Endothelial cell (in vitro differentiated cells): ENCODE measurements at places on chromosomes 11 and 22.

GRCh38 chr22:22226448-22227187 lies 18.0 kb upstream of the VPREB1 start:
- peaks cover 3% of the 10 kb centered on the region for H3K27me3 ChIP-seq
- H3K27ac ChIP-seq, result no peak overlapping the region
- DNase-seq, result no peak
- H3K4me3 ChIP-seq, result no peak overlapping the region

DNA sequence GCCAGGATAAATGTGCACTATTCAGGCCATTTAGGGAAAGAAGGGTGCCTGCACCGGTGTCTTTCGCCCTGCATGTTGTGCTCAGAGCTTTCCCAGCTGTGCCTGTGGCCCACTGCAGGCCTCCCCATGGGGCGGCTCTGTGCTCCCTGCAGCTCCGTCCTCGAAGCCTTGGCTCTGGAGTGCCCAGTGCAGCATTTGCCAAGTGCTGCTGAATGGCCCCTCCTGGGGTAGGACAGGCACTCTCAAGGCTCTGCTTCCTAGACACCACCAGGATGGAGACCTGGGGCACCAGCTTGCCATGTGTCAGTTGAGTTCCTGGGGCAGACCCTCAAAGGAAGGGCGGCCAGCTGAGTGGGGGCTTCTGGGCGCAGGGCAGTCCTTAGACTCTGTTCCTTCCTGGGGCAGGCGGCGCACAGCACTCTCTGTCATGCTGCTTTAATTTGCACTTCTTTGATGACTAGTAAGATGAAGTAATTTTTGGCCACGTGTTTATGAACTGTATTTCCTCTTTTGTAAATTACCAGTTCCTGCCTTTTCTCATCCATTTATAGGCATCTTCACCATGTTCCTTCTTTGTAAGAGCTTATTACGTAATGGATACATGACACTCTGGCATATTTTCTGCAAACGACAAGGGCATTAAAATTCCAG lies 32.1 kb upstream of the GNB1L start:
- DNase-seq, result no peak
- H3K27me3 ChIP-seq, result peaks cover 21% of the 10 kb centered on the region
- H3K36me3 ChIP-seq, result no peaks in the 10 kb centered on the region
- peaks cover 22% of the 10 kb centered on the region for H3K4me1 ChIP-seq
- H3K27ac ChIP-seq, result no peak overlapping the region

DNA sequence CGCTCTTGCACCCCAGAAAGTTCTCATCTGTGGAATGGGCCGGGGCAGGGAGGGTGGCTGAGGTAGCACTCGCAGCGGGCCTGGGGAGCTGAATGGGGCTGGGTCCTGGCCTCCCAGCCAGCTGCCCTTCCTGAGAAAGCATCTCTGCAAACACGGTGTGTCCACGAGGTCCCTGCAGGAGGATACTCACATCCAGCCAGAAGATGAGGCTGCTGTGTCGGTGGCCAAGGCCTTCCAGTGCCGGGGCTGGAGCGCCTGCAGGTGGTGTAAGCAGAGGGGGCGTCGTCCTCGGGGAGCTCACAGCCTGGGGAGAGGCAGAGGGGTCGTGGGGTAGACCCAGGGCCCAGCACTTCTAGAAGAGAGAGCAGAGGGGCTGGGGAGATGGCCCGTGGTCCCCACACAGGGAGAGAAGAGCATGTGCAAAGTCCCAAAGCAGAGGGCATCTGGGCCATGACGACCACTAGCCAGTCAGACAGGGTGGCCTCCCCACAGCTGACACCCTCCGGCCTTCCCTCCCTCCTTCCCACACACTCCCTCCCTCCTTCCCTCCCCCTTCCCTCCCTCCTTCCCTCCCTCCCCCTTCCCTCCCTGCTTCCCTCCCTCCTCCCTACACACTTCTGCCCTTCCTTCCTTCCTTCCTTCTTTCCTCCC lies 97.9 kb downstream of the WNT7B start:
- H3K27ac ChIP-seq, result no peak overlapping the region
- no peak overlapping the region for H3K4me3 ChIP-seq
- DNase-seq, result no peak
- H3K4me1 ChIP-seq, result peaks cover 3% of the 10 kb centered on the region

DNA sequence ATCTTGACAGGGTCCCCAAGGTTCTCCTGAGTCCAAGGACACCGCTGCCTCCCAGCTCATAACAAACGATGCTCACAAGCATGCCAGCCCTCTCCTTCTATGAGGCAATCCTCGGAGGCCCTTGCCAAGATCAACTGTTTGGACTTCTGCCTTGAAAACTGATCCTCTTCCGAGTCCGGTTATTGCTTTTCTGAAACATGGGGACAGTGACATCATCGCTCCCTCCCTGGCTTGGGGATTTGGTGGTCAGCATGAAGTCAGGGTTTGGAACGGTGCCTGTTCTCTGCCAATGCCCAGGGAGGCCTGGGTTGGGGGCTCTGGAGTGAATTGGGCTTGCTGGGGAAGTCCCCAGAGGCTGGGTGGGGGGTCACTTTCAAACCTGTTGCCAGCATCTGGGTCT lies 149.3 kb downstream of the FBXO7 start:
- no peak overlapping the region for H3K4me3 ChIP-seq
- no peak for DNase-seq
- peak overlapping the region; percentile 99 for H3K27ac ChIP-seq
- peaks cover 5% of the 10 kb centered on the region for H3K36me3 ChIP-seq
- H3K4me1 ChIP-seq, result peaks cover 46% of the 10 kb centered on the region

GRCh38 chr11:77287136-77287535 lies 14.3 kb downstream of the GDPD4 start:
- DNase-seq, result no peak
- H3K36me3 ChIP-seq, result no peaks in the 10 kb centered on the region
- no peak overlapping the region for H3K27ac ChIP-seq
- peaks cover 1% of the 10 kb centered on the region for H3K27me3 ChIP-seq

DNA sequence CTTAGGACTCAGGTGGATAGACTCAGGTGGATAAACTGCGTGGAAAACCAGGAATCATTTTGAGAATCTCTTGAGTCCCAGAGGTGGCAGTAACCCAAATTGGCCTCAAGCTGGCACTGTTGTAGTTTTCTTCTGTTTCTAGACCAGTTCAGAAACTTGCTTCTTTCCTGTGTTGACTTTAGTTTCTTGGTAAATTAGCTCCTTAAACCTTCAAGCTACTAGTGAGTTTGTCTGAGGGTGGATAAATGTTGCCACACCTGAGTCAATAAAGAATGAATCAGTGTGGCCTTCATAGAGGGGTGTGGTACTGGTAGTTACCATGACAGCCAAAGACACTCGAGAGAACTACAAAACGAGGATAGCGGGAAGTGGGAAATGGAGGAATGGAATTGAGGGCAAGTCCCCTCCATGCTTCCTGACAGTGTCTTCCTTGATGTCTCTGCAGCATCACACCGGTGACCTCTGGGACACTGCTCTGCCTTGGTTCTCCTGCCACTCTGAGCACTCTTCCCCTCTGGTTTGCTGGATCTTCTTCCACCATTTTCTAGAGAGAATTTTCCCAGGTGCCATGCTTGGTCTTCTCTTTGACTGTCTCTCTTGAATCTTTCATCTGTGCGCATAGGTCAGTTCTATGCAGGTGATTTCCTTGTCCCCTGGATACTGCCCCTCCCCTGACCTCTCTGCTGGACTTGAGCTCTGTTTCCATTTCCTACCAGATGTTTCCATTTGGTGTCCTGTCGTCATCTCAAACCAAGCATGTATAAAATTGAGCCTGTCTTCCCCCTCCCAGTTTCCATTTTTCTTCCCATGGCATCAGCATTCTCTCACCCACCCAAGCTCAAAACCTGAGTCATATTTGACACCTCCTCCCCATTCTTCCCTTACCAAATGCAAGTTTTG lies 7.2 kb downstream of the POLD4 start:
- peaks cover 3% of the 10 kb centered on the region for H3K27me3 ChIP-seq
- peaks cover 56% of the 10 kb centered on the region for H3K4me1 ChIP-seq
- no peak overlapping the region for H3K4me3 ChIP-seq
- no peaks in the 10 kb centered on the region for H3K36me3 ChIP-seq

DNA sequence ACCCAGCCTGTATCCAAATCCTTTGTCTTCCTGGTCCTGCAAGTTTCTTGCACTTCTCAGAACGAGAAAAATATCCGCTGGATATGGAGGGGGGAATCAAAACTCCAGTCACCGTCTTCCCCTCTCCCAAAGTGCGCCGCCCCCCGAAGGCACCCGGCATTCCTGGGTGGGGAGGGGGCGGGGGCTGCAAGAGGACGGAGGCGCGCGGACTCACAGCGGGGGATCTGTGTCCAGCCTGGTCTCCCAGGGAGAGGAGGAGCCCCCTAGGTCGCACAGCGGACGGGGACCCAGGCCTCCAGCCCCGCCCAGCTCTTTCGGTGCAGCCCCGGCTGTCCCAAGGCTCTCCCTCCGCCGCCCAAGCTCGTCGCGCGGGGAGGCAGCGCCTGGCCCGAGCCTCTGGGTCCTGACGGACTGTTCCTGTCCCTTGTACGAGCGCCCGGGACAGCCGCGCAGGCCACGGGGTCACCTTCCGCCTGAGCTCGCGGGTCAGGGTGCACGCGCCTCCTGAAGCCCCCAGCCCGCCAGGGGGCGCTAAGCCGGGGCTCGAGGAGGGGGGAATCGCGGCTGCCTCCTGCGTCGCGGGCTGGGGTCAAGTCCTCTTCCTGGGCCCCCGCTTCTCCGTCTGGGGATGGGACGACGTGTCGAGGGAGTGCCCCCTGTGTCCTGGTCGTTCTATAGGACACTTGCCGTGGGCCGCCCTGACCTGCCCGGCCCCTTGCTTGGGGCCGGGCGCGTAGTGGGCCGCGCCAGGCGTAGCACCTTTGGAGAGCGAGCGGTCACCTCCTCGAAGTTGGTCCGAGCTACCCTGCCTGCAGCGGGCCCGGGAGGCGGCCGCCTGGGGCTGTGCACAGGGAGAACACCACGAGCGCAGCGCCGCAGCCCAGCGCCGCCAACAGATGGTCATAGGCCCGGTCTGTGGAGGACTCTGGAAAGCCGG lies 2.4 kb upstream of the WNT11 start:
- H3K36me3 ChIP-seq, result no peaks in the 10 kb centered on the region
- peaks cover 24% of the 10 kb centered on the region for H3K27me3 ChIP-seq
- no peak overlapping the region for H3K27ac ChIP-seq
- no peak overlapping the region for H3K4me3 ChIP-seq

DNA sequence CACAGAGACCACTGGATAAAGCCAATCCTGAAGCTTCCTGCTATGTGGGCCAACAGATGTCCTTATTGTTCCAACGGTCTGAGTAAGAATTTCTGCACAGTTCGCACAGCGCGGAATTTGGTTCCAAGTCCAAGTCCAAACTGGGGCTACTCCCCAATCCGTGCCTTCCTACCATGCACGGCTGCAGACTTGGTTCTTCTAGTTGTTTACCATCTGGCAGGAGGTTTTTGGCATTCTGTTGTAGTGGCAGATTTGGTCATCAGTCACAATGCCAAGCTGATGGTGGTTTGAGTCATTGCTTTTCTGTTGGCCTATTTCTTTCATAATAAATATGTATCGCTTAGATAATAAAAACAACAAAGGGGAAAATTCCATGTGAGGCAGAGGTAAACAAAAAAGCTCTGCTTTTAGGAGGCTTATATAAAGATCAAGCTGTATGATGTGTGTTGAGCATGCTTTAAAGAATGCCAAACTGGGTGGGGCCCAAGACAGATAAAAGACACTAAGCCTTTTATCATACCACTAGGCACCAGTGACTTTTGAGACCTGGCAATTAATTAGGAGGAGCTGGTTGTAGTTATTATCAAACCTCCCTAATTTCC lies 52.5 kb upstream of the SYN3 start:
- H3K36me3 ChIP-seq, result no peaks in the 10 kb centered on the region
- no peaks in the 10 kb centered on the region for H3K27me3 ChIP-seq
- no peak overlapping the region for H3K4me3 ChIP-seq
- H3K27ac ChIP-seq, result no peak overlapping the region
- no peak for DNase-seq

DNA sequence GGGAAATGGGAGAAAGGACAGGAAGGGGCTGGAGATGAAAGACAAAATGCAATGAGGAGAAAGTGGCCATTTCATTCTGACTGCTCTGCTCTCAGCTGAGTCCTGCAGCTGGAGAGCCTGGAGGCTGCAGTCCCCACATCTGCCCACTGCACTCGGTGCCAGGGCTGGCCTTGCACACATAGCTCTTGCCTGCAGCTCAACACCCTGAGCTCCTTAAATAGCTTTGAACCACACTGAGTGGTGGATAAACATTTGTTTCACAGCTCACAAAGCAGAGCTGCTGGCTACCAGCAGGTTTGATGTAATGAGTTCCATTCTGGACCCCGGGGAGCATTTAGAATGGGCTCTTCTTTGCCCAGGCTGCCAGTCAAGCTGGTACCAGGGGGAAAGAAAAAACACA lies 426.1 kb upstream of the CADM1 start:
- H3K4me3 ChIP-seq, result no peak overlapping the region
- H3K27ac ChIP-seq, result no peak overlapping the region
- H3K27me3 ChIP-seq, result peaks cover 4% of the 10 kb centered on the region
- no peaks in the 10 kb centered on the region for H3K36me3 ChIP-seq
- H3K4me1 ChIP-seq, result peaks cover 30% of the 10 kb centered on the region
- DNase-seq, result no peak

DNA sequence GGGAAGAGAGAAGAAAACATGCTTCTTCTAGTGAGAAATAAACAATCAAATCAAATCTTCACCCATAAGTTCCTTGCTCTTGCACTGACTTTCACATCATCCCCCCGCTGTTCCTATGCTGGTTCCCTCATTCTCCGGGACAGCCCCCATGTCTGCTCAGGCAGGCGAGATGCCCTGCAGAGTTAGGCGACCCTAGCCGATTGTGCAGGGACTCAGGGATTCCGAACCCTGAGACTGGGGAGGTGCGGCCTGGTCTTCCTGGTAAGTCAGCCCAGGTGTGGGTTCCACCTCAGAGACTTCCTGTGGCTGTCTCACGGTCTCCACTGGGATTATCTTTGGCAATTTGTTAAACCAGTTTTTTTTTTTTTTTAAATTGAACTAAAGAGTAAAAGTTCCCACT lies 6.6 kb downstream of the TTC38 start:
- peaks cover 3% of the 10 kb centered on the region for H3K27me3 ChIP-seq
- peaks cover 33% of the 10 kb centered on the region for H3K36me3 ChIP-seq
- H3K27ac ChIP-seq, result no peak overlapping the region

DNA sequence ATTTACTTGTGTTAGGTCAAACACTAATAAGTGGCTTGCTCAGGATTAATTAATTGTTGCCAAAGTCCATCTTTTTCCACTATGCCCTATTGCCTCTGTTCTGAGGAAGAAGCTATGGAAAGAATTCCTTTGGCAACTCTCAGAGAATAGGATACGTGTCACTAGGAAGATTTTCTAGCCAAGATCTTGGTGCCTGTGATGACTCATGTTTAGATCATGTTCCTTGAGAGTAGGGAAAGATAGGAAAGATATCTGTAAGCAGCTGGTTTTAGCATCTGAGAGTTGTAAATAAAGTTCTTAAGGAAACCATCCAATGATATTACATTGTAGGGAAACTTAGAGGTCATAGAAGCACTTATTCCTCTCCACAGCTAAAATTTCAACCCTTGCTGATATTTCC lies 15.7 kb downstream of the SLN start:
- DNase-seq, result no peak
- no peaks in the 10 kb centered on the region for H3K27me3 ChIP-seq
- H3K4me1 ChIP-seq, result no peaks in the 10 kb centered on the region
- no peak overlapping the region for H3K27ac ChIP-seq
- H3K4me3 ChIP-seq, result no peak overlapping the region
- H3K36me3 ChIP-seq, result no peaks in the 10 kb centered on the region

- no peaks in the 10 kb centered on the region for H3K27me3 ChIP-seq
- H3K4me1 ChIP-seq, result no peaks in the 10 kb centered on the region
- H3K36me3 ChIP-seq, result no peaks in the 10 kb centered on the region
- no peak for DNase-seq
These were observed 25.5 kb upstream of the SHISAL1 start for GRCh38 chr22:44338177-44338810.

- H3K27me3 ChIP-seq, result peaks cover 7% of the 10 kb centered on the region
- peaks cover 35% of the 10 kb centered on the region for H3K4me1 ChIP-seq
- H3K36me3 ChIP-seq, result no peaks in the 10 kb centered on the region
These were observed 48.3 kb downstream of the RRP8 start for GRCh38 chr11:6554828-6555706.
